AG08395 (cell line): ENCODE measurements at places on chromosomes 6 and 20.
A peak's percentile ranks its signal among the peaks of the same experiment; 100 is the strongest.

DNA sequence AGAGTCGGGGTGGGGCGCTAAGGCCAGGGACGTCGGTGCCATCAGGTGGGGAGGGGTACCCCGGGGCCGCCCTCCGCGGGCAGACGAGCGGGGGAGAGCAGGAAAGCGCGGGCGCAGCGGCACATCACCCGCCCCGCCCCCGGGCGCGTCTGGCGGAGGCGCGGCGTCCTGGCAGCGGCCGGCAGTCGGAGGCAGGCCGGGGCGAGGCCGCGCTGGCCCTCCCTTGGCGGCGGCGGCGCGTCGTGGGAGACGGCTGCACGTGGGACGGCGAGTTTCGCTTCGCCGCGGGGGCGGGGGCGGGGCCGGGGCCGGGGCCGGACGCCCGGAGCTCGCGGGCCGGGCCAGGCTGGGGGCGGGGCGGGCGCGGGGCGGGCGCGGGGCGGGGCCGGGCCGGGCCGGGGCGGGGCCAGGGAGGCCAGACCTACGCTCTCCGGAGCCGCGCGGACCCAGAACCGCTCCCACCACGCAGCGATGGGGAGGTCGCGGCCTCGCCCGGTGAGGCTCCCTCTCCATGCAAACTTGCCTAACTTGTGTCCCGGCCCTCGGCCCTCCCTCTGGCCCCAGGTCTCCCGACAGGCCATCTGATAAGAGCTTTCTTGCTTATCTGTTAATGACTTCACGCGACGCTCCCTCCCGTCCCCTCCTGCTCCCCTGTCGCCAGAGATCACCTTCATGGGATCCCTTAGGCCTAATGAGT, 12.5 kb downstream of the ITPR3 start:
- peak; percentile 88 for DNase-seq

DNA sequence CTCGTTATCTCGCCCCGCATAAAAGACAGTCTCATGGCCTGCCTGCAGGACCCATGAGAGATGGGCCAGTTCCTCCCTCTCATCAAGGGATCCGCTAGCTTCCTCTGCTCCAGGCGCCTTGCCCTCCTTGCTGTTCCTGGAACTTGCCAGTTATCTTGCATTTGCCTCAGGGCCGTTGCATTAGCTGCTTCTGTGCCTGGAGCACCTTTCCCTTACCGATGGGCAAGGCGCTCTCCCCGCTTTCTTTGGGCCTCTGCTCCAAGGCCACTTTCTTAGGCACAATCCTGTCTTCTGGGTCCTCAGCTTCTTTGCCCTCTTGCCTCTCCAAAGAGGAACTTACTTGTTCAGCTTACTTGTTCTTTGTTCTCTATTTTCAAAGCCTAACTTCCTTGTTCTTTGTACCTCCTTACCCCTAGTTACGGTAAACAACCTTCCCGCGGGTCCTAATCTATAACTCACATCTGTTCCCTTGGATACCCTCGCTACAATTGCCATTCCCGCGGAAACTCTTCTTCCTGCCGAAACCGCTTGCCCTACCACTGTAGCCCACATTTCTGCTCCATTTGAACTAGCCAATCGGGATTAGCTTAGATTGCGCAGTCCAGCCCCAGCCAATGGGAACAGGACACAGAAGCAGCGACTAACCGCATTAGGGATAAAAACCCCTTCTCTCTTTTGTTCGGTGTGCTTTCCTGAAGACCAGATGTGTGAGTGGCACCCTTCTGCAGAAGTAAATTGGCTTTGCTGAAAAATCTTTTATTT, 887 bp upstream of the NSFL1C start:
- DNase-seq: no peak

- peak; percentile 34 for DNase-seq
Observed at GRCh38 chr6:147154454-147154853, 49.8 kb upstream of the STXBP5 start.

GRCh38 chr6:156389296-156389695, 387.9 kb upstream of the ARID1B start:
- DNase-seq: no peak

- DNase-seq: peak; percentile 76
Observed at GRCh38 chr6:134352786-134353480, 35.0 kb upstream of the SGK1 start.

- no peak for DNase-seq
Observed at GRCh38 chr6:158507174-158507573, 52.7 kb upstream of the TMEM181 start.

- no peak for DNase-seq
Observed at GRCh38 chr6:16659466-16660156, 101.6 kb downstream of the ATXN1 start.

- DNase-seq: no peak
Observed at GRCh38 chr20:38152175-38152620, 12.9 kb downstream of the TGM2 start.

- no peak for DNase-seq
Observed at GRCh38 chr20:50038169-50038568, 55.4 kb downstream of the SNAI1 start.

DNA sequence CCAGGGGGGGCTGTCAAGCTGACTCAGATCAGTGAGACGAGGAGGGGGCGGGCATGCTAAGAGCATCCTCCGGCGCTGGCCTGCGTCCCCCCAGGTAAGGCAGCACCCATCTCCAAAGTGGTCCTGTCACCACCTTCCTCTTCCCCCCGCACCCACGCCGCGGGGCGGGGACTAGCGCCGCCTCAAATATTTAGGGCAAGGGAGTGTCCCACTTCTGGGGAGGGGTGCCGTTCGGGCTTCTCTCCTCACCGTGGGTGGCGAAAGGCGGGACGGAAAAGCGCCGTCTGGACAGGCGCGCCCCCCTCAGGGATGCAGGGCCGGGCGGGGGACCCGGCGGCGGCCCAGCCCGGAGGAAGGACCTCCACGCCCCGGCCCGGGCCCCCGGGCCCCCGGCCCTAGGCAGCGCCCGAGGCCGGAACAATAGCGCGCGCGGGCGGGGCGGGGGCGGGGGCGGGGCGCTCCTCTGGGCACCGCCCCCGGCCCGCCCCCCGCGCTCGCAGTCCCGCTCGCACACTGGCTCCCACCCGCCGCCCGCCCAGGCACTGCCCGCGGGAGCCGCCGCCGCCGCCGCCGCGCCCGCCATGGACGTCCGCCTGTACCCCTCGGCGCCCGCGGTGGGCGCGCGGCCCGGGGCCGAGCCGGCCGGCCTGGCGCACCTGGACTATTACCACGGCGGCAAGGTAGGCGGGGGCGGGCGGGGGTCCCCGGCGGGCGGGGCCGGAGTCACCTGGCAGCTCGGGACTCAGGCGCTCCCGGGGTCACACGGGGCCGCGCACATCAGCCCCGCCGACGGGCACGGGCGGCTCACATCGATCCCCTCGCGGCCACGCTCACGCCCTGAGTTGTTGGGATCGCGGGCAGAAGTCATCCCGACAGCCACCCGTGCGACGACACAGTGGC, at the start of gene TOX2:
TSS of gene TOX2 (plus strand) at position 542 of the 900 bp plus-strand sequence. CDS start at position 582, 40 bp downstream.
- DNase-seq: peak; percentile 82

DNA sequence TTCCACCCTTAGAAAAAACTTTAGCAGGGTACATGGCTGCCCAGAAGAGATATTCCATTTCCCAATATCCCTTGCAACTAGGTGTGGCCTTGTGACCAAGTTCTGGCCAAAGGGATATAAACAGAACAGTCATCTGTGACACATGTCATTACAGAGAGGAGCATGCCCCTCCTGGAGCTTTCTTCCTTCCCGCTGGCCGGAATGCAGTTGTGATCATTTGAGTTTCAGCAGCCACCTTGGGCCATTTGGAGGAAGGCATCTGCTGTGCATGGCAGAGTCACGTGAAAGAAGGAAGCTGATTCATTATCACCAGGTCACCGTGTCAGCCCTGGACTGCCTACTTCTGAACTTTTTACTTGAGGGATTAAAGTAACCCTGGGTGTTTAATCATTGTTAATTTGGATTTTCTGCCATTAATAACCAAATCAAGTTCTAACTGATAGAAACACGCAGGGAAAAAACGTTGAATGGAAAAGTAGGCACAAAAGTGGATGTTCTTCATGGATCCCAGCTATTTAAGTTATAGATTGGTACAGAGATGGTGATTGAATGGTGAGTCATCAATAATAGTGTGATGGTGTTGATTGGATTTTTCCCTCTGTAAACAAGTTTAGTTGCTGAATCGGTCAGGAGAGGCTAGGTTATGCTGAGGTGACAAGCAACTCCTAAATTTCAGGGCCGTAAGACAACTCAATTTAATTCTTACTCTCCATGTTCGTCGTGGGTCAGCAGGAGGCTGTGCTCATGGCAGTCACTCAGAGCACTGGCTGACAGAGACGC, 80.7 kb upstream of the CCDC167 start:
- DNase-seq: no peak

- DNase-seq: no peak
Observed at GRCh38 chr6:14463110-14463509, 345.5 kb downstream of the CD83 start.

DNA sequence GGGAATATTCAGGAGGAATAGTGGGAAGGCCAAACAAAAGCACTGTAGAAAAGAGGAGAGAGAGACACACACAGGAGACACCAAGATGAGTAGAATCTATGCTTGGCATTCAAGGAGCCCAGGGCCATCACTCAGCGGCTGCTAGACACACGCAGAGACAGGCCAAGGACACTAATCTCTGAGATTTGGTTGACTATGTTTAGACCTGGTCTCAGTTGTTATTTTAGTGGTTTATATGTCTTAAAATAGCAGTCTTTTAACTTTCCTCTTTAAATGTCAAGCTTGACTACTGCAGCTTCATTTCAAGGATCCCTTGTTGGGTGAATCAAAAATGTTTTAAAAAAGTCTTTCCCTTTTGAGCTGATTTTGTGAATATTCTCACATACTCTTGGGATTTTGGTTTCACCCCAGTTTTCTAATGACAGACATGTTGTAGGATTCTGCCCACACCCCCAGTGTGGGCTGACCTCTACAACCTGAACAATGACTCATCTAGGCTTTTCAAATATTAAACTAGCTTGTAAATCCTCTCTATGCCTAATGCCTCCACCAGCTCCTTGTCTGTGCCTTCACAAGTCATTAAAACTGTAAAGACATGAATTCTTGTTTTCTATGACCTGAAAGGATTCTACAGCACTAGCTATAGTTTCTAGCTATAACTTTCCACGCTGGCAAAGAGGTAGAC, 142.7 kb upstream of the EXOC2 start:
- no peak for DNase-seq

DNA sequence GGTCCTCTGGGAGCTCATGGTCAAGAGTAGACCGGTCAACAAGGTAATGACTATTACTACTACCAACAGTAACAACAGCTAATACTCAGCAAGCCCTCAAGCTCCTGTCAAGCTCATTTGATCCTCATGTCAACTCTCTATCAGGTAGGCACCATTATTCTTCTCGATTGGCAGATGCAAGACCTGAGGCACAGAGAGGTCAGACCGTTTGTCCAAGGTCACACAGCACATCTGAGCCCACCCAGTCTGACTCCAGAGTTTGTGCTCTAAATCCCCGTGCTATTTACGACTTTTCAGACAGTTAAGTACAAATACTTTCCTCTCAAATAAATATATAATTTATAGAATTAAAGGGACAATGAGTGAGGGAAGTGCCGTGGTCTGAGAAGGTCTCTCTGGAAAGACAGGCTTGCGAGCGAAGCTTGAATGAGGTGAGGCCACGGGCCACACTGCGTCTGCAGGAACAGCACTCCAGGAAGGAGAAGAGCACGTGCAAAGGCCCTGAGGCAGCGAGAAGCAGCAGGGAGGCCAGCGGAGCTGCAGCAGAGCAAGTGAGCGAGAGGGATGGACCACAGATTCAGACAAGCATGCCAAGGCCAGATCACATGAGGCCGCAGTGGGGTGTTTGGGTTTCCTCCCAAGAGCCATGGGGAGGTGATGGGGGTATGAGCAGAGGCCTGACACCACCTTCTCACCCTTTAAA, 117.3 kb downstream of the PREX1 start:
- DNase-seq: no peak

DNA sequence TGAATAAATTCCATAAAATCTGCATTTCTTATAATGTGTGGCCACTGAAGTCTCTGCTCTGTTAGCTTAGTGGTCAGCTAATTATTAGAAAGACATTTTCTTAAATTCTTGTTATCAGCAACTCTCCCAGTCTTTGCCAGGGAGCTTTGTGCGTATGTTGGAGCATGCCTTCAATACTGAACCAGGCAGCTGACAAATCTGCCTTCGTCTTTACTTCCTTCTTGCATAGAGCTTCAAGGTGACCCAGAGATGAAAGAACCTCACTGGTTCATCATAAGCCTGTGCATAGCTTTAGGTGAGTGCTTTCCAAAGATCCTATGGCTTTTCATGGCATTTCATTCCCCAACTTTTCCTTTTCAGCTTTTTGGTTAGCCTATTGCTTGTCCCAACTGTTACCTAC, 43.0 kb upstream of the NELFCD start:
- DNase-seq: no peak

DNA sequence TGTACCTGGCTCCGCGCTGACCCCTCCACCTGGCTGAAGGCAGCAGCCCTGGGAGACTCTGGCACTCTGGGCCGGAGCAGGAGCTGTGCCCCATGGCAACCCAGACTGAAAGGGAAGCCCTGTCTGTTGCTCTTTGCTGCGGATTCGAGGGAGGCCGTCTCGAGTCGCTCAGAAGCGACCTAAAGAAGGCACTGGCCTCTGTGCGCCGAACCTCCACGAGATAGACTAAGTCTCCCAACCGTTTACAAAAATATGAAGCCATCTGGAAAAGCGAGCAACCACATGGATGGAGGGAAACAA, 10.5 kb upstream of the TBX18 start:
- DNase-seq: no peak

GRCh38 chr6:22145823-22146677, 150.8 kb downstream of the PRL start:
- peak; percentile 52 for DNase-seq

- DNase-seq: peak; percentile 55
Observed at GRCh38 chr6:99592900-99593299, 13.7 kb upstream of the PRDM13 start.

- DNase-seq: no peak
Observed at GRCh38 chr6:150567380-150567779, 32.3 kb upstream of the PLEKHG1 start.

DNA sequence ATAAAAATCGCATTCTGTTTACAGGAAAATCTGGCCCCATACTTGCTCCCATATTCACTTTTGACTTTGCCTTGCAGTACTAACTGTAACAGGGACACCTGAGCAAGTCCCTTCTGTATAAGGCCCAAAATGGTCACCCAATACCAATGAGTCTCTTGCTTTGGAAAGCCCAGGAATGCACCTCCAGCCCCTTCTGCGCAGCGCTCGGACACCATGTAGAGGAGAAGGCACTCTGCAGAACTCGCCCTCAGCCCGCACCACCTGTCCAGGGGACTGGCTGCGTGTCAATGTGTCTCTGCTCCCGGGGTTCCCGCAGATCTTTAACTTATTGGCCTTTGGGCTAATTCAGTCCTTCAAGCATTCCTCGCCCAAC, 746 bp upstream of the PRND start:
- no peak for DNase-seq

DNA sequence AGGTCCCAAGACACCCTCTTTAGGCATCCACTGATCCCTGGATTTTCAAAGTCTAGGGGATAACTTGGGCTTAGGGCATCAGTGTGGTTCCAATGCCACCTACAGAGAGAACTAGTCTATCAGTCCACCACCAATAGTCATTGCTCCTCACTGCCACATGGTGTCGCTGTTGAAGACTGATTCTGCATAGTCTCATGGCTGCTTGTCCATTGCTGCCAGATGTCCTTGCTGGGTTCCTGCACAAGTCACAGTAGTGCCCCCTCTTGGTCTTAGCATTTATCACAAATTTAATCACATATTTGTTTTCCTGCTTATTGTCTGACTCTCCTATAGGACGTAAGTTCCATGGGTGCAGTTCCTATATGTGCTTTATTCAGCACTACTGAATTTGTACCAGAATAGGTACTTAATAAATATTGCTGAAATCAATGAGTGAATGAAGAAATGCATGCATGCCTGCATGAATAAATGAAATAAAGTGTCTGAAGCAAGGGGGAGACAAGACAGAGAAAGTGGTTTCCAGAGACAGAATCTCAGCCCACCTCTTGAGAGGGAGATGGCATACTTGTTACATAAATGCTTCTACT, 45.9 kb upstream of the RALY start:
- no peak for DNase-seq

GRCh38 chr6:47298475-47298874, 11.2 kb downstream of the TNFRSF21 start:
- no peak for DNase-seq
